ENCODE measurements at places on chromosomes 5 and 9. TPM values are rescaled to one million over a fixed set of nuclear protein-coding genes. Genes with fewer than 3 reads are reported as not detected.
A peak's percentile ranks its signal among the peaks of the same experiment; 100 is the strongest.

GRCh38 chr5:91535499-91535898 is 152.4 kb upstream of the ARRDC3 start:
- DNase-seq: no peak
- H3K4me1 ChIP-seq: no peaks in the 10 kb centered on the region
- H3K27ac ChIP-seq: no peak overlapping the region

- no peak overlapping the region for H3K4me3 ChIP-seq
- no peak for DNase-seq
- peaks cover 51% of the 10 kb centered on the region for H3K4me1 ChIP-seq
- H3K36me3 ChIP-seq: no peaks in the 10 kb centered on the region
- H3K27ac ChIP-seq: no peak overlapping the region
Observed at GRCh38 chr5:178333821-178334481, 101.3 kb upstream of the PHYKPL start.

DNA sequence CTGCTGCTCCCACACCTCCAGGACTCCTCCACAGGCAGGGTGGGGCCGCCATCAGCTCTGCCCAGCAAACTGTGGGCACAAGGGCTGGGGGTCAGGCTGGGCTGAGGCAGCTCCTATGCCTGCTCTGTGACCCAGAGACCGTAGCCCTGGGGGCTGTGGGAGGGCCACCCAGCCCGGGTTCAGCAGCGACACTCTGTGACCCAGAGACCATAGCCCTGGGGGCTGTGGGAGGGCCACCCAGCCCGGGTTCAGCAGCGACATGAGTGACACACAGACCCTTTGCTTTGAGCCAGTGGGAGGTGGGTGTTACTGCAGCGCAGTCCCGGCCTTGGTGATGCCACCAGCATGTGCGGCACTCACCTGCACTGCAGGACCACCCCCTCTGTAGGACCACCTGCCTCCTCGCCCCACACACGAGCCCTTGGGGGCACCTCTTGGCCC is 118.9 kb upstream of the LPCAT1 start:
- no peak overlapping the region for H3K27ac ChIP-seq
- no peak overlapping the region for H3K4me3 ChIP-seq
- H3K4me1 ChIP-seq: peaks cover 6% of the 10 kb centered on the region
- DNase-seq: no peak

GRCh38 chr5:35803191-35803651 is 53.5 kb upstream of the IL7R start:
- no peaks in the 10 kb centered on the region for H3K36me3 ChIP-seq
- no peak overlapping the region for H3K4me3 ChIP-seq
- peak; percentile 83 for DNase-seq
- no peak overlapping the region for H3K27ac ChIP-seq
- peaks cover 26% of the 10 kb centered on the region for H3K4me1 ChIP-seq

DNA sequence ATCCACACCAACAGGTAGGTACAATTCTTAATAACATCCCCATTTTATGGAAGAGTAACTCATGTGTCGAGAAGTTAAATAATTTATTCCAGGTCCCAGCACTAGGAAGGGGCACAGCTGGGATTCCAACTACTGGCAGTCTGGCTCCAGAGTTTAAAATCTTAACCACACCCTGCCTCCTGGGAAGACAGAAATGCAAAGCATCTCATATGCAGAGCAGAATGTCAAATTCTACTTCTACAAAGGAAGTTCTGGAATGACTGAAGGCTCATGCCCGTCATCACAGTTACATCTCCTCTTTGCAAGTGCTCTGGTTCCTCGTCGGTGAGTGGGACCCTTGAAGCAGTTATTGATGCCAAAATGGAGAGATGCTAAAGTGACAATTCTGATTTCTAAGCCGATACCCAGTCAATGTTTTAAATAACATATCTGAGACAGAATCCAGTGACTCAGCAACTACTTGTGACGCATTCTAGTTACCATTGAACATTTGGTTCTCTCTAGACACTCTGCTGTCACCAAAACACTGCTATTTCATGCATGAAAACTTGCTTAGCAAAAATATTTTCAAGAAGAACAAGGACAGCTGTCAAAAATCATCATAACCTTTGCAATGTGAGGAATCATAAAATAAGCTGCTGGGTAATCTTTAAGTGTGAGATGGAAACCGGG is 412.7 kb downstream of the CTNND2 start:
- H3K36me3 ChIP-seq: no peaks in the 10 kb centered on the region
- no peak for DNase-seq
- H3K27me3 ChIP-seq: no peaks in the 10 kb centered on the region
- H3K4me3 ChIP-seq: no peak overlapping the region
- no peak overlapping the region for H3K27ac ChIP-seq
- no peaks in the 10 kb centered on the region for H3K4me1 ChIP-seq

GRCh38 chr5:154576429-154576806 is 98.4 kb upstream of the HAND1 start:
- H3K27ac ChIP-seq: no peak overlapping the region
- H3K4me1 ChIP-seq: no peaks in the 10 kb centered on the region
- no peaks in the 10 kb centered on the region for H3K27me3 ChIP-seq
- DNase-seq: no peak

DNA sequence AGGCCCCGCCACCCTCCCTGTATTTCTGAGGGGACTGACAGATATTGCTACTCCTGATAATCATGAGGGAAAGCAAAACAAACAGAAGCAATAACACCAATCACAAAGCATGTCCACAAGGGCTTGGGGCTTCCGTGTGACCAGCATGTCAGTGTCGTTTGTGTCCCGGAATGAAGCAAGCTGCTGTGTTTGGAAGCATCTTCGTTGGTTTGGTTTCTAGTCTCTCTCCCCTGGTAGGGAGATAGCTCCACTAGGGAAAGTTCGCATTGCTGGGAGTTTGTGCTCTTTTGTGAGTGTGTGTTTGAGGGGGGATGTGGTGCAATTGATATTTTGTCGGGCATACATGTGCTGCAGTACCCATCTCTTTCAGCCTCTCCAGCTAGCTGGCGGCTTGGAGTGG is 1.4 kb downstream of the GRIA1 start:
- no peak overlapping the region for H3K4me3 ChIP-seq
- no peaks in the 10 kb centered on the region for H3K36me3 ChIP-seq
- H3K4me1 ChIP-seq: no peaks in the 10 kb centered on the region
- no peak for DNase-seq
- no peaks in the 10 kb centered on the region for H3K27me3 ChIP-seq

DNA sequence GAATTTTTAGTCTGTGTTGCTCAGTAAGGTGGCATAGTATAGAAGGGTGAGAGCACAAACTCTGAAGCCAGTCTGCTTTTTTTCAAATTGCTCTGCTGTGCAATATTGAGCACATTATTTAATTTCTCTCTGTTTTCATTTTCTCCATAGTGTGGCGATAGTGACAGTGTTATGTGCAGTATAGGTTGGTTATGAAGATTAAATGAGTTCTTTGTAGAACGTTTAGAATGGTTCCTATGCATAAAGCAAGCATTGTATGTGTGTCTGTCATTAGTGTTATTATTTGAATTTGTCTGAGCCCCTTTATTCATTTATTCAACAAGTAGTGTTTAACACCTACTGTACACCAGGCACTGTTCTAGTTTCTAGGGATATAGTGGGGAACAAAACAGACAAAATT is 9.2 kb downstream of the PRR16 start:
- H3K4me3 ChIP-seq: no peak overlapping the region
- no peaks in the 10 kb centered on the region for H3K27me3 ChIP-seq
- H3K36me3 ChIP-seq: no peaks in the 10 kb centered on the region
- H3K27ac ChIP-seq: no peak overlapping the region
- DNase-seq: no peak

GRCh38 chr5:54837981-54838380 is 147.4 kb downstream of the ESM1 start:
- DNase-seq: no peak
- no peaks in the 10 kb centered on the region for H3K4me1 ChIP-seq
- H3K36me3 ChIP-seq: no peaks in the 10 kb centered on the region

DNA sequence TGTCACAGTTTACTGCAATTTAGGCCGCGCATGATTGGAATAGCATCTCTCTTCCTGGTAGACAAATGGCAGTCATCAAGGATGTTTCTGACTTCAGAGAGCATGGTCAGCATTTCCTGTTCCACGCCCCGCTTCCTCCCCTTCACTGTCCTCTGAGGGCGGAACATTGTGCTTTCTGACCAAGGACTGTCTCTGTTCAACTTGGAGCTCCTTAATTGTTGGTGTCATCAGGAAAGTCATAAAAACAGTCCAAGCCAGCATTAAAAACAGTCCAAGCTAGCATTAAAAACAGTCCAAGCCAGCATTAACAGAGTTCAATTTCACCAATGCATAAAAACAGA is 301.3 kb upstream of the IRX4 start:
- no peak for DNase-seq
- H3K4me1 ChIP-seq: no peaks in the 10 kb centered on the region
- H3K4me3 ChIP-seq: no peak overlapping the region
- H3K27ac ChIP-seq: no peak overlapping the region

- peaks cover 20% of the 10 kb centered on the region for H3K4me1 ChIP-seq
- no peak overlapping the region for H3K27ac ChIP-seq
- H3K36me3 ChIP-seq: peaks cover 77% of the 10 kb centered on the region
- no peak overlapping the region for H3K4me3 ChIP-seq
Observed at GRCh38 chr5:10257870-10258269, 7.8 kb downstream of the CCT5 start.

GRCh38 chr9:127809540-127810377 is 7.1 kb downstream of the FPGS start:
- H3K36me3 ChIP-seq: peaks cover 35% of the 10 kb centered on the region
- DNase-seq: no peak
- H3K4me1 ChIP-seq: no peaks in the 10 kb centered on the region
- H3K27me3 ChIP-seq: no peaks in the 10 kb centered on the region
- H3K4me3 ChIP-seq: no peak overlapping the region

SLC34A1 gene
- not detected for total RNA-seq

ZNF883 gene
- 3.0 TPM for total RNA-seq

NNT gene
- total RNA-seq: 99.6 TPM

VAV2 gene
- 18.2 TPM for total RNA-seq

Data from thyroid gland (tissue), 4 donors.